SW 1271 (cell line): ENCODE measurements at places on chromosomes 7 and 10.

DNA sequence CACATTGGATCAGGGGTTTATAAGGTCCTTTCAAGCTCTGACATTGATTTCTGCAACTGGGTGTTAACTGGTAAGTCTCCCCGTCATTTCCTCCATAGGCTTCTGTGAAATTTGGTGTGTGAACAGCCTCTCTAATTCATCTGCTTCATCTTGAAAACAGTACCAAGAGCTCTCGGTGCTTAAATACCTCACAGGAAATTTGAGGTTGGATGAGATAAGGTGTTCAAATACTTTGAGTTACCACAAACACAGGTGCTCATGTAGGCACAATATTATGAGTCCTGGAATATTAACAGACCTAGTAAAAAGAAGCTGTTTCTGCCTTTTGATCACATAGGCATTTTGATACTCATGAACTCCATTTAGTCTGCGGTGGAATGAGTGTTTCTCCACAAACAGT lies 85.2 kb downstream of the RTKN2 start:
- DNase-seq, result no peak

GRCh38 chr10:7444551-7445121 lies 33.8 kb upstream of the SFMBT2 start:
- no peak for DNase-seq

DNA sequence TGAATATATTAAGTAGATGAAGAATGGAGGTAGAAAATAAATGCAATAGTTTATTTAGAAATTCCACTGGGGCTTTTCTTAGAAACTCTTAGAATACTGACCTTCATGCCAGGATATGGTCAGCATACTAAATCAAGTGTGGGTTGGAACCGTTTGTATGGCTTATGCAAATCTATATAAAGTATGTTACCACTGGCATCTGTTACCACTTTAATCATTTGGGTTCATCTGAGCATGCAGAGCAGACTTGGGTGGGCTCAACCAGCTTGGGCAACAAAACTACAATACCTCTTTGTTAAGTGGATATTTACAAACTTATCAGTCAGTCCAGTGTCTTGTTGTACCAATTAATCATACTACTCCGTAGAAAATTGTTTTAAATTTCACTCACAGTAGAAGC lies 125.8 kb downstream of the CRPPA start:
- DNase-seq, result no peak

DNA sequence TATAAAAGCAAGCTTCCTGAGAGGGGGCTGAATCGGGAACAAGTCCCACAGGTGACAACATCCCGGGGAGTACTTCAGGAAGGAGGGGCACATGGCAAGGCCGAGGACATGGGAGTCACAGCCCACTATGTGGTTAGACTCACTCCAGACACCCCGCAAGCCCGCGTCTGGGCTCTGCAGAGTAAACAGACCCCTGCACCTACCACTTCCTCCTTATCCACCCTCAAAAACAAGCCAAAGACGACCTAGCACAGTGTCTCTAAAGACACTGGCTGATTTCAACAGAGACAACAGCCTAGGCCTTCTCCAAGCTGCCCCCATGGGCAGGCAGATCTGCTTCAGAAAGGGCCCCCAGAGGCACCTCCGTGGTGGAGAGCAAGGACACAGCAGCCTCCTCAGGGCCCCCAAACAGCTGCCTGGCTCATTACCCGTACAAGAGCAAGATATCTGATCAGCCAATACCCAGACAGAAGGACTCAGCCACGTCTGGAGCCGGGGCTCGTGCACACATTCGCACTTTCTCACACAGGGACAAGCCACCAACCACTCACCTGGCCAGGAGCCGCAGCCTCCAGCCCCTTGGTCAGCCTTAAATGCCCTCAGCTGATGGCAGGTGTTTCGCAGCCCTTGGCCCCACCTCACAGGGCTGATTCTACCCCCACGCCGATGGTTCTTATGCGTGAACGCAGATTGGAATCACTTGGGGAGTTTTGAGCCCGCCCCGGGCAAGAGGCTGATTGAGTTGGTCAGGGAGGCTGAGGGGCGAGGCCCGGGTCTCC lies 10.7 kb upstream of the KPNA7 start:
- no peak for DNase-seq

DNA sequence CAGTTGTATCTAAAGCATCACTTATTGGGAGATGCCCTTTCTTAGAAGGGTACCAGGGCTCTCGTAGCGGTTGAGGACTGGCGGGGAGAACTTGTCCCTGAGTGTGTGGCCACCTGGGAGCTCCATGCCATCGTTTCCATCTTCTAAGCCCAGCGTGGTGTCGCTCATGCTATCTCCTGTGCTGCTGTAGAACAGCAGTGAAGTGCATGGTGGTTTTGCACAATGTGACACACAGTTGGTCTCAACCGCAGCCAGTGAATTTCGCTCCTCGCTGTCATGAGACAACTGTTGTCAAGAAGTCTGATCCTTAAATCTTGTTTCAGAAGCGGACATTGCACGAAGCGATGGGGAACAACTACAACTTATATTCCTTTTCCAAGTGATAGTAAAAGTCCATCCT lies 283.4 kb downstream of the GRID1 start:
- DNase-seq, result no peak

GRCh38 chr7:91054374-91054773 lies 209.9 kb upstream of the FZD1 start:
- DNase-seq, result no peak

DNA sequence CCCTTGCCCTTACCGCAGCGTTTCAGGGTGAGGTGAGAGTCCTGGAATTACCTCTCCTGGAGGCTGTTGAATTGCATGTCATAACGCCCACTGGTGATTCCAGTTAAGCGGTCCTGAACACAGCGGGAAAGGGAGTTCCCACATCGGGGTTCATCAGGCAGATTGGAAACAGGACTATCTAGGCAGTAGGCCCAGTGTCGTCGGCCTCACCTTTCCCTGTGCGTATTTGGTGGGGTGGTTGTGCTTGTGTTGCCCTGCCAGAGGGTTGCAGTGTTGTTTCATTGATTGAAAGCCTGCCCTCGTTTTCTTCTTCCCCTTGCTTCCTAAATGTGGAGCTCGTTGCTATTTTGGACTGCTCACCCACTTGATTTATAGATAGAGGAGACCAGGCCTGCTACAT lies 10.6 kb upstream of the SUN1 start:
- DNase-seq, result no peak

- DNase-seq, result peak; percentile 69
Measured at GRCh38 chr7:47787249-47788069, 160.8 kb downstream of the PKD1L1 start.
